Stimulated activated CD8-positive, alpha-beta memory T cell treated with anti-CD3 and anti-CD28 coated beads, Interleukin-4, amount 100 ng/mL, for 4 hours (primary cell): ENCODE measurements at places on chromosomes 16 and 17.

- DNase-seq = no peak
These were observed 37.3 kb upstream of the AXIN2 start for GRCh38 chr17:65598746-65599145.

DNA sequence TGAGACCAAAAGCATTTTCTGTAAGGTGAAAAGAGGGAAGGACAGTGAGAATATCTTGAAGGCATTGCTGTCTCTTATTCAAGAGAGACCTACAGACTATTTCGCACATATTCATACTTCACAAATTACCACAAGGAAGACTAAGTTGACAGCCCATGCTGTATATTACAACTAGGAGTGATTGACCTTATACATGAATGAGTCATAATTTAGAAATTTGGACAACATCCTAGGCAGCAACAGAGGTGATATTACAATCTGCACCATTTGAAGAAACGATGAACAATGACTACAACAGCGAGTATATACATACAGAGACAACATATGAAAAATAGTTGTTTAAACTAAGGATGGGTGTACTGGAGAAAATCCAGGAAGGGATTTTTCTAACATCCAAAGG, 971.7 kb downstream of the CDH11 start:
- no peak for DNase-seq

GRCh38 chr16:50736448-50736847, 5.4 kb upstream of the CYLD start:
- DNase-seq = no peak

DNA sequence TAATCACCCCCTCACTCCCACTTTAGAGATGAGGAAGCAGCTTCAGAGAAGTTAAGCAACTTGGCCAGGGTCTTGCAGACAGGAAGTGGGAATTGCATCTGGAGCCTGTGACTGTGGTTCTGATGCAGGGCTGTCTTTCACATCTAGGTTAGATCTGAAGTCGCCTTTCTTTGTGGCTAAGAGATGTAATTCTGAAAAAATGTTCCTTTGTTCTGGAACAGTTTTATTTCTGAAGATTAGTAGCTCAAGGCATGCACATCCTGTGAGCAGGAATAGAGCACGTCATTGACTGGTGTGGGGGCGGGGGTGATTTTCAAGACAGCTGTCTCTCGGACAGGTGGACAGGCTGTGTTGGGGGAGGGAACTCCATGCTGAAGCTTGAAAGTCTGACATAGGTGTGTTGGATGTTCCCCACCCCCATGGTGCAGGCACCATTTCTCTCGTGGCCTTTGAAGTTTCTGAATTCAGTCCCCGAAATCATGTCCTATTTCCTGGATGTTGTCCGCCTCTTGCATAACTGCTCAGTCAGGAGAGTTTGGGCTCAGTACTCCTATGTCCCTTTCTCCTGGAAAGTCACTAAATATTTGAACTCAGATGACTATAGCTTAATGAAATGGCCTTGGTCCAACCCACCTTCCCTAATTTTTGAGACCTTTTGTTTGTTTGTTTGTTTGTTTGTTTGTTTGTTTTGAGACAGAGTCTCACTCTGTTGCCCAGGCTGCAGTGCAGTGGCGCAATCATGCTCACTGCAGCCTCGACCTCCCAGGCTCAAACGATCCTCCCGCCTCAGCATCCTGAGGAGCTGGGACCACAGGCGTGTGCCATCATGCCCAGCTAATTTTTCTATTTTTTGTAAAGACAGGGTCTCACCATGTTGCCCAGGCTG, 21.0 kb upstream of the HERPUD1 start:
- no peak for DNase-seq

- no peak for DNase-seq
These were observed 68.3 kb upstream of the BCAR1 start for GRCh38 chr16:75319513-75320411.

GRCh38 chr16:10883004-10883403, 6.0 kb downstream of the CIITA start:
- no peak for DNase-seq

- no peak for DNase-seq
These were observed 1.1 kb upstream of the HOXB5 start for GRCh38 chr17:48594538-48595277.

- DNase-seq = no peak
These were observed 76.6 kb downstream of the ABCC6 start for GRCh38 chr16:16146380-16147315.

DNA sequence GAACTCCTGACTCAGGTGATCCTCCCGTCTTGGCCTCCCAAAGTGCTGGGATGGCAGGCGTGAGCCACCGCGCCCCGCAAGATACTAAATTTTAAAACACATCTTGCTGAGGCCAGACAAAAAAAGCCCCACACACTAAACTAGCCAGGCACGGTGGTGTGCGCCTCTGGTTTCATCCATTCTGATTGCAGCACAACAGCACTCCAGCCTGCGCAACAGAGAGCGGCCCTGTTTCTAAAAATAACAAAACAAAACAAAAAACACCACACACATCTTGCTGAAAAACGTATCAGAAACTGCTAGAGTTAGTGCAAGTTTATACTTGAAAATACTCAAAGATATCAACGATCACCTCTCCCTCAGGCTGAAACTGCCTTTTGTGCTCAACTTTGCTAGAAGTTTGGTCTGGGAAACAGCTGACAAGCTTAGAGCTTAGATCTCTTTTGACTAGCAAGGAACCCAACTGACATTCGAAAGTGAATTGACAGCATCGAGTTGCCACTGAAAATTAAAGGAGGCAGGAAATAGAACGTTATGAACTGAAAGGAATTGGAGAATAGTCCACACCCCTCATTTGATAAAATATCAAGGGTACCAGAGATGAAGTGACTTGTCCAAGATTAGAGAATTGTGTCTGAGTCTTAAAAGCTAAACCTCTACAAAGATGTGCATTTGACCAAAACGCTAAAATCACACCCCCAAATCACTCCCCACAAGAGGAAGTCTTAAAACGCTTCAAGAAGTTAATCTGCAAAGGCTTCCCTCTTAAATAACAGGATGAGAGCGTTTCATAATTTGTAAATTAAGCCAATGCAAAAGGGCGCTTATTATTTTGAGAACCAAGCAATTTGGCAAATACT, 908 bp downstream of the COG4 start:
- no peak for DNase-seq

- DNase-seq = no peak
These were observed 11.6 kb upstream of the NOS2 start for GRCh38 chr17:27811961-27812360.

DNA sequence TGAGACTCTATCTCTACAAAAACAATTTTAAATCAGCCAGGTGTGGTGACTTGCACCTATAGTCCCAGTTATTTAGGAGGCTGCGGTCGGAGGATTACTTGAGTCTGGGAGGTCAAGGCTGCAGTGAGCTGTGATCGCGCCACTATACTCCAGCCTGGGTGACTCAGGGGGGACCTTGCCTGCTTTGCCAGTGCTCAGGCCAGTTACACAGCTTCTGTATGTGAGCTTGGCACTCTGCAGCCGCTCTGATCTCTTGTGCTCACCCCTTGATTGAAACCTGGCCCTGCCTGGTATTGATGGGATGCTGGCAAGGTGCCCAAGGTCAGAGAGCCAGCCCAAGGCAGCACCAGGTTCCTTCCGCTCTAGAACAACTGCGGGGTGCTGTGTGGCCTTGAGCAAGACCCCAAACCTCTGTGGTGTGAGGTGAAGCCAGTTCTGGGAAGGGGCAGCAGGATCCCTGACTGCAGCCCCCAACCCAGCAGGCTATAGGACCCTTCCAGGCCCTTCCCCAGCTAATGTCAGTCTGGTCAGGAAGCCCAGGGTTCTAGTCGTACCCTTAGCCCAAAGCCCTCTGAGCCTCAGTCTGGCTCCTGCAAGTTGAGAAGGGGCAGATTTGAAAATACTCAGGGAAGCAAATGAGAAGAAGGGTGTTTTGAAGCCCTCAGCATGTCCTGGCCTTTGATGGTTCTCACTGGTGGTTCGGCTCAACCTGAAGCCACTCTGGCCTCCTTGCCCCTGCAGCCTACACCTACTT, 18.9 kb downstream of the MMP15 start:
- DNase-seq = no peak

- no peak for DNase-seq
These were observed 116.1 kb downstream of the C16orf95 start for GRCh38 chr16:87201052-87201451.

- DNase-seq = no peak
These were observed 4.8 kb downstream of the ABCC1 start for GRCh38 chr16:15953929-15954813.

DNA sequence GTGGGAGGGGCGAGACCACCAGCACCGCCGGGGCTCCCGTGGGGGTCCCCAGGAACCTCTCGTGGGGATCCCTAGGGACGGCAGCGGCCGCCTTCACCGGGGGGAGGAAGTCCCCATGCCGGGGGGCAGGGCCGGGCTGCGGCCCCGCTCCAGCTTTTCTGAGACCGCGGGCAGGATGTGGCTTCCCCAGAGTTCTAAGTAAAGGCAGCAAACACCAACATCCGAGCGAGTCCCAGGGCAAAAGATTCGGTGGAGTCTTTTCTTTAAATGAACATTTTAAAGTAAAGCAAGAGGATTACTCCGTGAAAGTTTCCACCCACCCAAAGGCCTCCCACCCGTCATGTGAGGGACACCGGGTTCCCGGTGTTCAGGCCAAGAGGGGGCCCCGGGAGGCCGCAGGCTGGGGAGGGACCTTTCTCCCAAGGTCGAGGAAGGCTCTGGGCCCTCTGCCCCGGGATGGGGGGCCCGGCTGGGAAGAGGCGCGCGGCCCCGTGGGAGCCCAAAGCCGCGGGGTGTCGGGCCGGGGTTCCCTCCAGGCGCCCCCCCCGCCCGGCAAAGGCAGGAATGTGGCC, 137.2 kb upstream of the RPH3AL start:
- DNase-seq = no peak

- no peak for DNase-seq
These were observed 3.2 kb downstream of the HBM start for GRCh38 chr16:169014-169413.

GRCh38 chr17:82613283-82614094, 34.8 kb downstream of the WDR45B start:
- DNase-seq = no peak

DNA sequence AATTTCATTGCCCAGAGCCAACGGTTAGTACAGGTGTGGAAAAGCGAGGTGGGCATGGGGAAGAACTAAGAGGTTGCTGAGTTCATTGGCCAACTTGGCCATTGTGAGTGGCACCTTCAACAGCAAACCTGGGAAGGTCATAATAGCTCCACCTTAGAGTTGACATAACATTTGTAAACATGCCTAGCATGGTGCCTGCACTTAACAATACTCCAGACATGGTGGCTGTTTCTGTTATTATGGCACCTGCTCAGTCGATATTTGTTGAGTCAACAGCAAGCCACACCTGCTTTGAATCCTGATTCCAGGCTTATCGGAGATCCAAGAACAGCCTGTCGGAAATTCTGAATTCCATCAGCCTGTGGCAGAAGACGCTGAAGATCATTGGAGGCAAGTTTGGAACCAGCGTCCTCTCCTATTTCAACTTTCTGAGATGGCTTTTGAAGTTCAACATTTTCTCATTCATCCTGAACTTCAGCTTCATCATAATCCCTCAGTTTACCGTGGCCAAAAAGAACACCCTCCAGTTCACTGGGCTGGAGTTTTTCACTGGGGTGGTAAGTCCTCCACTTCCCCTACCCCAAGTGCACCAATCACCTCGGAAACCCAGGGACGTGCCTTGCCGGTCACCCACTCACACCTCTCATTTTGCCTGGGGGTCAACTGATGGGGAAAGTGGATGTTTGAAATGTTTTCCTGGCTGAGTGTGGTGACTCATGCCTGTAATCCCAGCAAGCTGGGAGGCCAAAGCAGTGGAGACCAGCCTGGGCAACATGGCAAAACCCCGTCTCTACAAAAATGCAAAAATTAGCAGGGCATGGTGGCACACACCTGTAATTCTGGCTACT, 46.0 kb downstream of the TMC5 start:
- no peak for DNase-seq
